ENCODE measurements at places on chromosomes 13 and 19.

GRCh38 chr13:61021838-61022237 lies 393.8 kb downstream of the PCDH20 start:
- no peak for DNase-seq

DNA sequence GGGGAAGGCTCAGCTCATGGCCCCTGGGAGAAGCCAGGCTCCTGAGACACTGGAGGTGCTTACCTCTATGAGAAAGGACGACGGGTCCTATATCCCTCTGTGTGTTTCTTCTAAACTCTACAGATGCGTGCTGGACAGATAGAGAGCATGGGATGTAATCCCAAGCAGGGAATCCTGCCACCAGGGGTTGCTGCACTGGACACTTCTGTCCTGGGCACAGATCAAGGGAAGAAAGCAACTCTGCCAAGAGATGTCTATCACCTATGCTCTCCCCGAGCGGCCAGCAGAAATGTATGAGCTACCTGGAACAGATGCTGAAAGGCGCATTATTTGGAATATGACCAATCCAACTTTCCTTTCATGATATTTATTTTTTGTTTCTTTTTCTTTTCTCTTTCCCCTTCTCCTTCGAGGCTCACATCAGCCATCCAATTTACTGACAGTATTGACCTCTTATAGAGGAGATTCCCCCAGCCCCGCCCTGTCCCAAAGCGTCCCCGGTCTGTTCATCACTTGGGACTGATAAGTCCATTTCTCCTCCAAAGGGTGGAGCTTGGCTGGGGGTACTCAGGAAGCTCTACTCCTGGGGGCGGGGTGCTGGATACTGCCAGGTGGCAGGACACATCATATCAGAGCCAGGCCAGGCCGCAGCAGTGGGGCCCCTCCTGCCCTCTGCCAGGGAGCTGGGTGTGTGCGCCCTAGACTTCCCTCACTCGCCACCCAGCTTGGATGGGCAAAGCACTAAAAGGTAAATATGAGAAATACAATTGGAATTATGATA lies 34.2 kb downstream of the TSHZ3 start:
- no peak for DNase-seq

DNA sequence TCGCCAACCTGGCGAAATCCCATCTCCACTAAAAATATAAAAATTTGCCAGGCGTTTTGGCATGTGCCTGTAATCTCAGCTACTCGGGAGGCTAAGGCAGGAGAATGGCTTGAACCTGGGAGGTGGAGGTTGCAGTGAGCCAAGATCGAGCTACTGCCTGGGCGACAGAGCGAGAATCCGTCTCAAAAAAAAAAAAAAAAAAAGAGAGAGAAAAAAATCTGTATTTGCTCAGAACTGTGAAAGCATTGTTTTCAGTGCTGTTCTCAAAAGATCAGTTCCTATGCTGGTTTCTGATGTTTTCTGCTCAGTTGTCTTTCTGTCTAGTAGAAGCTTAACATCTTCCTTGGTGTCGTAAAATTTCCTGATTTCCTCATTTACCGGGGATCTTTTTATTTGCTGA lies 2.5 kb downstream of the SF3A2 start:
- no peak for DNase-seq

- DNase-seq, result no peak
These were observed 58.2 kb downstream of the GJA3 start for GRCh38 chr13:20102525-20103180.

DNA sequence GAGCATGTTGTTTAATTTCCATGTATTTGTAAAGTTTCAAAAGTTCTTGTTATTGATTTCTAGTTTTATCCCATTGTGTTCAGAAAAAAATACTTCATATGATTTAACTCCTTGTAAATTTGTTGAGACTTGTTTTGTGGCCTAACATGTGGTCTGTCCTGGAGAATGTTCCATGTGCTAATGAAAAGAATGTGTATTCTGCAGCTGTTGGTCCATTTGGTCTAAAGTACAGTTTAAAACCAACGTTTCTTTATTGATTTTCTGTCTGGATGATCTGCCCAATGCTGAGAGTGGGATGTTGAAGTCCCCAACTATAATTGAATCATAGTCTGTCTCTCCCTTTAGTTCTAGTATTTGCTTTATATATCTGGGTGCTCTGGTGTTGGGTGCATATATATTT lies 34.9 kb upstream of the TPP2 start:
- no peak for DNase-seq

- DNase-seq, result no peak
These were observed 38.5 kb downstream of the DNM2 start for GRCh38 chr19:10756371-10756770.

GRCh38 chr13:28817204-28817603 lies 2.9 kb upstream of the MTUS2 start:
- DNase-seq, result no peak

DNA sequence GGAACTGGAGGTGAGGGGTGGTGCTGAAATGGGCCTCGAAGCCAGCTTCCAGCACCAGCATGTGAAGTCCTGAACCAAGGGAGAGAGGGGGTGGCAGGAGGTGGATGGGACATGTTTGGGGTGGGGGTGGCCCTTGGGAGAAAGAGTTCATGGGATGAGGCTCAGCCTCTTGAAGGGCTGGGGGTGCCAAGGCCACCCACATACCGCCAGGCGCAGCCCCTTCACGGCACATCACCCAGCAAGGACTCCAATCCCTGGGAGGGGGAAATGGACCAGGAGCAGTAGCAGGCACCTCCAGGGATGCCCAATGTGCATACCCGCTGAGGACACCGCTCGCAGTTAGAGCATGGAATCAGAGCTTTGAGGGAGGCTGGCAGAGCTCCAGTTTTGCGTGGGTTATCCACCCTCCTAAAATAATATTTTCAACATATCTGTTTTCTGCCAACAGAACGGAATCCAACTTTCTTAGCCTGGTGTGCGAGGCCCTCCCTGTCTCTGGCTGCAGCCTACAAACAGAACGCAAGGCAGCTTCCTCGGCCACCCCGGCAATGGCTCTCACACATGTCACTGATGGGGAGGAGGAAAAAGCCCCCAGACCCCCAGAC lies 140.5 kb upstream of the VSTM2B start:
- DNase-seq, result no peak

DNA sequence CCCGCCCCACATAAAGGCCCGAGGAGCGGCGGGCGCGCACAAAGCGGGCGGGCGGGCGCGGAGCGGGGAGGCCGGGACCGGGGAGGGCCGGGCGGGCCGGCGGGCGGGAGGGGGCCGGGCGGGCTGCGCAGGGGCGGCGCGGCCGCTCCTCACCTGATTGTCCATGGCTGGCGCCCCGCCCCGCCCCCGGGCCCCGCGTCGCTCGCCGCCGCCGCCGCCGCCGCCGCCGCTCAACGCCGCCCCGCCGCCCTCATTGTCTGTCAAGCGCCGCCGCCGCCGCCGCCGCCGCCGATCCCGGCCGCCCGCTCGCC lies 200 bp downstream of the MLLT1 start:
- no peak for DNase-seq

DNA sequence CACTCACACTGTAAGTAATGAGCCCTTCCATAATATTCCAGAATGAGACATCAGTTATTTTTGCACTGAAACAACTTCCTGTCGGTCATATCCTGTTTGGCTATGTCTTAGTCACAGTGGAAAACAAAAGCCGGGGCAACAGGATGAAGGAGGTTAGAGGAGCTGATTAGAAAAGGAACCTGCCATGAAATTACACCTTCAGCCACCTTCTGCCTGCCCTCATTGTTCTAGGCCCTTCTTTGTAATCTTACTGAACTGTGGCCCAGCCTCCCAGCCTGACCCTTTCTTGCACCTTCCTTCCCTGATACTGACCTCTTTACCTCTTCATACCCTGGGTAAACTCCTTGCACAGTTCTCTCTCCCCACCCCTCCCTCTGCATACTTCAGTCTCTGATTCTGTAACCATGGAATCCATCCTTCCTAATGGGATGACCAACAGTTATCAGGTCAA lies 67.3 kb downstream of the DOCK9 start:
- peak; percentile 45 for DNase-seq

GRCh38 chr19:8477889-8478288 lies 24.6 kb downstream of the PRAM1 start:
- DNase-seq, result no peak

DNA sequence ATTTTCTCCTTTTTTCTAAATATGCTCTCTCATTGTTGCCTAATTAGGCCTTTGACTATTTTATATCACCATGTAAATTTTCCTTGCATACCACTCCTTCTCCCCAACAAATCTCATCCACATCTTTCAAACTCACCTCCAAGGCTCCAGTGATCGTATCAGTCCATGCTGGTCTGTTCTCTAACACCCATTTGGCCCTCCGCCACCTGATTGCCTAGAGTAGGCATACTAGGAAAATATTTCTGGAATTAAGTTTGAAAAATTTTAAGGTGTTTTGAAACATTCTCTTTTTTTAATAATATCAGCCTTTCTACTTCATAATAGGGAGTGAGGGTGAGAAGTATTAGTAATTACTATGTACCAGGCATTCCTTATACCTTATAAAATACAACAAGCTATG lies 473.9 kb downstream of the FGF9 start:
- DNase-seq, result no peak

DNA sequence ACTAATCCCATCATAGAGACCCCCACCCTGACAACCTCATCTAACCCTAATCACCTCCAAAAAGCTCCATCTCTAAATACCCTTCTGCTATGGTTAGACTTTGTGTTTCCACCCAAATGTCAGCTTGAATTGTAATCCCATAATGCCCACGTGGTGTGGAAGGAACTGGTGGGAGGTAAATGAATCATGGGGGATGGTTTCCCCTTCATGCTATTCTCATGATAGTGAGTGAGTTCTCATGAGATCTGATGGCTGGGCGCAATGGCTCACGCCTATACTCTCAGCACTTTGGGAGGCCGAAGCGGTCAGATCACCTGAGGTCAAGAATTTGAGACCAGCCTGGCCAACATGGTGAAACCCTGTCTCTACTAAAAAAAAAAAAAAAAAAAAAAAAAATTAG lies 2.6 kb downstream of the VMAC start:
- no peak for DNase-seq

GRCh38 chr19:37966211-37966661 lies 59.2 kb downstream of the SIPA1L3 start:
- DNase-seq, result no peak

DNA sequence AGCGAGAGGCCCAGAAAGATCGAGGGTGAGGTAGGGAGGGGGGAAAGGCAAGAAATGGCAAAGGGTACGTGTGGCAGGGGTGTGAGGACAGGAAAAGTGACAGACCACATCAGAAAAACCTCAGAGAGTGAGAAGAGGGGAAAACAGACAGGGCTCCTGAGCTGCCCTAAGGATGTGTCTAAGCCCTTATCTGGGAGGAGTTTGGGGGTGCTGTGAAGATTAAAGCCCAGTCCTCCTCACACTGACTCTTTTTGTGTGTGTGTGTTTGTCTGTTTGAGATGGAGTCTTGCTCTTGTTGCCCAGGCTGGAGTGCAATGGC lies 703 bp upstream of the PTH2 start:
- peak; percentile 29 for DNase-seq

Data from CD4-positive, alpha-beta T cell treated with Interleukin-6 at 100 ng/mL for 8 hours (primary cell).